Left kidney (tissue), 8 donors: ENCODE measurements at places on chromosomes 12 and 14. TPM values are rescaled to one million over a fixed set of nuclear protein-coding genes. Genes with fewer than 3 reads are reported as not detected.

GRCh38 chr14:68680541-68681051 lies 112.3 kb downstream of the ZFP36L1 start:
- no peak for DNase-seq

GRCh38 chr14:45526715-45527549 lies 273.9 kb upstream of the MIS18BP1 start:
- DNase-seq: peak; percentile 19

DNA sequence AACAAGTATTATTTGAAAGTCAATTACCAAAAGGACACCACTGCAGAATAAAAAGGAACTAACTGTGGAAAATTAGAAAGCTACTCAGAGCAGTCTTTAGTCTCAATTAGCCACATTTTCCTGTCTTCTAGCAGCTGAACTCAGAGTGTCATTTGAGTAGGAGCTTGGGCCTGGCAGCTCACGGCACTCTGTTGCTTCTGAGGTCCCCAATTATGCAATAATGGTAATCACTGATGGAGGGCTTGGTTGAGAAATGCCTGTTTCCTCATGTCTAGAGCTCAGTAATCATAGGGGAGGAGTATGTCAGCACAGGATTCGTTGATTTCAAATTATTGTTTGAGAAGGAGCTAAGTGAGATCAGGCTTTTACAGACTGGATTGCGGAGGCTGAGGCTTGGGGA lies 108.6 kb downstream of the VRK1 start:
- no peak for DNase-seq

- DNase-seq: no peak
These were observed 59.3 kb upstream of the BDKRB2 start for GRCh38 chr14:96145116-96145864.

DNA sequence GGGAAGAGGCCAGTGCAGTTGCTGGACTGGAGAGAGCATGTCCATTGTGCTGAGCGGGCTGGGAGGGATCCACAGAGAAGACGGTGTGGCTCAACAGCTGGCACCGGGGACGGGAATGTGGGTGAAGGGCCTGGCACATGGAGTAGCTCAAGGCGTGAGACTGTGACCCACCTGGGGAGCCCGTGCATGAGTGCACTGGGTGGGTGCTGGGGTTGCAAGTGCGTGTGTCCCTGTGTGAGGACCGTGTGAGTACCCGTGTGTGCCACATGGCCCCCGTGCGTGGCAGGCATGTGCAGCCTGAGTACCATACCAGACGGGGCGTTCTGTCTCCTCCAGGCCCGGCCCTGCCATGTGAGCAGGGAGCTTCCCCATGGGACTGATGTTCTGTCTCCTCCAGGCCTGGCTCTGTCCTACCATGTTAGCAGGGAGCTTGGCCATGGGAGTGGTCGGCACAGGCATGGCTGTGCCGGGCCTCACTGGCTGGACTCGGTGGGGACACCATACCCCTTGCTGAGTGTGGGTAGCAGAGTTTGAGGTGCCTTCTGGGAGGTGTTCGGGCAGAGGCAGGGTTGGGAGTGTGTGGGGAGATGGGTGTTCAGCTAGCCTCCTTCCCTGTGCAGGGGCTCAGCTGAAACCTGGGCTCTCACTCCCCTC lies 234.4 kb downstream of the TMEM121 start:
- no peak for DNase-seq

DNA sequence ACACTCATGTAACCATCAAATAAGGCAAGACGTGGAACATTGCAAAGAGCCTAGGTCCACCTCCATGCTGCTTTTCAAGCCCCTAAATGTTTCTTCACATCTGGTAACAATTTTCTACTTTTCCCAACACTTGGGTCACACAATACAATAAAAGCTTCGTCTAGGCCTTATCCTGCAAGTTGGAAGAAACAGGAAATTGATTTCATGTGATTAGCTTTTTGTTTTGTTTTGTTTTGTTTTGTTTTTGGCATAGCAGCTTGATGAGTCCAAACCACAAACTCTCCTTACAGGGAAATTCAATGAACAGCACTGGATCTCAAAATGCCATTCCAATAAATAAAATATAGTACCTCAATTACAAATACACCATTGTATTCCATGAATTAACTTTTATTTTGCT lies 19.3 kb downstream of the TAS2R50 start:
- DNase-seq: no peak

DNA sequence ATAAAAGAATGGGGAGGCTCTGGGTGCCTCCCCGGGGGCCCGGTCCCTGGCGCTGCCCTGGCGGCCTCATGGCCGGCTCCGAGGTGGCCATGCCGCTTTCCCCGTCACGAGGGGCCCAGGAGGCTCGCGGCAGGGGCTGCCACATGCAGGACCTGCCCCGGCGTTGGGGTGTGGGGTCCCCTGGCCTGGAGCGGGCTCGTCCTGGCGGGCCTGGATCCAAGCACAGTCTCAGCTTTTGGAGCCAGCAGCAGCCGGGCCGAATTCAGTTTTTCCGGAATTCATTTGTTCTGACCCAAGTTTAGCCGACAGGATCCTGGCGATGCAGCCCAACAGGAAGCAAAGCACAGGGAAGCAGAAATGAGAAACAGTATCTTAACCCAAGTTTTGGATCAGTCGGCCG lies 26.4 kb upstream of the AEBP2 start:
- no peak for DNase-seq

DNA sequence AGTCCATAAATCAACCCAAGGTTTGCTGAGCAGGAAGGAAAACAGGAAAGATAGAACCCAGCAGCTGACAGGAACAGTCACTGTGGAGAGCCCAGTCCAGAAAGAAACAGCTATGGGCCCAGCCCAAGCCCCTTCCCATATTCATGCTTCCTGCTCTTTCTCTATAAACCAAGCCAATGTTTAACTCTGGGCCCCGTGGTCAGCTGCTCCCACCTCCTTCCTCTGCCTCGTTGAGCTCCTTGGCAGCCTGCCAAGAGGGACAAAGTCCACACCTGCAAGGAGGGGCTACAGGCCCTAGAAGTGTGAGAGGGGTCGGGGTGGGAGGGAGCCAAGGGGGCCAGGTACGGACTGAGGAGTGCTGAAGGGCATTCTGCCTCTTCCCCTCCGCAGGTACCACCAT lies 10.0 kb downstream of the SLC6A13 start:
- DNase-seq: peak; percentile 83

GRCh38 chr12:107485731-107486130 lies 199.9 kb upstream of the PWP1 start:
- DNase-seq: no peak

- DNase-seq: no peak
These were observed 6.5 kb upstream of the PLXNC1 start for GRCh38 chr12:94141892-94142291.

GRCh38 chr14:91888641-91889476 lies 21.5 kb upstream of the TC2N start:
- DNase-seq: no peak

DNA sequence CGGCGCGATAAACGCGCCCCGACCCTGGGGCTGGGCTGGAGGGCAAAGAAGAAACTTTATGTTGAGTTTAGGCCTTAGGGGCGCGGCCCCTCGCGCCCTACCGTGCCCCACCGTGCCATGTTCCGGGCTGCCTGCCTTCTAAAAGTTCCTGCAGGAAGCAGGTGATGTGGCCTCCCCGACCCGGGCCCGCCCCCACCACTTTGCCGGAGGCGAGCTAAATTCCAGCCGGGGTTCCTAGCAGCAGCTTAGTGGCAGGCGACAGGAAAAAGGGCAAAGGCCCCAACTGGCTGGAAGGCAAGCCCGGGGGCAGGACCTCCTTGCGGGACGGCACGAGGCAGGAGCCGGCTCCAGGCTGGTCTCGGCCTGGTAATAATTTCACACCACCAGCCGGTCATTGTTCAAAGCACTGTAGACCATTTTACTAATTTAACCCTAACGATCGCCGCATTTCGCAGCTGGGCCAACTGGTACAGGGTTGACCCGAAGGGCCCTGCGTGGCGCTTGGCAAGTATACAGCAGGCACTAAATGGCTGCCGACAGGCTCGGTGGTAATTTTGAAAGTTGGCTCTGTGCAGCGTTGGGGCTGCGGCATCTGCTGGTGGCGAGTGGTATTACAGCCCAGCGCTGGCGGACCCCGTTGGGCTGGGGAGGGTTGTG lies 895 bp upstream of the CCDC88C start:
- no peak for DNase-seq

DNA sequence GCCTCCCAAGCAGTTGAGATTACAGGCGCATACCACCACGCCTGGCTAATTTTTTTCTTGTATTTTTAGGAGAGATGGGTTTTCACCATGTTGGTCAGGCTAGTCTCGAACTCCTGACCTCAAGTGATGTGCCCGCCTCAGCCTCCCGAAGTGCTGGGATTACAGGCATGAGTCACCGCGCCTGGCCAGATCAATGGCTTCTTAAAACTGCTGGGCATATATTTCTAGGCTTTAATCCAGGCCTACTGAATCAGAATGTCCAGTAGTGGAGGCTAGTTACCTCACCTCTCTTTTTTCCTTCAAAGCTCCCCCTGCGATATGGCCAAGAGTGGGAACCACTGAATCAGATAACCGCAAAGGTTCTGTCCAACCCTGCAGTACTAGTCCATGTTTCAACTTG lies 17.1 kb downstream of the POU6F1 start:
- no peak for DNase-seq

DNA sequence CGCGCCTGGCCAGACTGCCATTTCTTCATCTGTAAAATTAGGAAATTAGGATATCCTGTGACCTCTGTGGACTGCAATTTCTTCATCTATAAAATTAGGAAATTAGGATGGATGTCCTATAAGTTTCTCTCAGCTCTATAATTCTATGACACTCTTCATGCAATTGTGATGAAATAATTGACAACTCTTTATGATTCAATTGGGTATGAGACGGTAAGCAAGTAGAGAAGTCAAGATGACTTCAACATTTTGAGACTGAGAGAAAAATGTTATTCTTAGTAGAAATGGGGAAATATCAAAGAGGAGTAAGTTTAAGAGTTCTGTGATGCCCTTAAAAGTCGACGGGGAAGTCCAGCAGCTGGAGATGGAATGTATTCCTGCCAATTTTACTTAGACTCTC lies 12.0 kb downstream of the KIAA0586 start:
- no peak for DNase-seq

- no peak for DNase-seq
These were observed 14.7 kb upstream of the TMED10 start for GRCh38 chr14:75191100-75191499.

Gene ZC3H10
- 5.8 TPM for polyA plus RNA-seq

Gene SERPINA12
- polyA plus RNA-seq: 0.91 TPM

Gene ATF1
- 47.1 TPM for polyA plus RNA-seq

Gene HCAR3
- polyA plus RNA-seq: 0.30 TPM

Gene C12orf54
- polyA plus RNA-seq: 0.60 TPM

Gene TAS2R42
- polyA plus RNA-seq: not detected

Gene ESPL1
- 18.9 TPM for polyA plus RNA-seq

Gene EXOC3L4
- polyA plus RNA-seq: 3.0 TPM

Gene LYSET
- 38.4 TPM for polyA plus RNA-seq
